AG09309 (cell line): ENCODE measurements at places on chromosomes 5 and 9.
A peak's percentile ranks its signal among the peaks of the same experiment; 100 is the strongest.

GRCh38 chr5:33675958-33676464, 215.8 kb downstream of the ADAMTS12 start:
- no peak for DNase-seq

DNA sequence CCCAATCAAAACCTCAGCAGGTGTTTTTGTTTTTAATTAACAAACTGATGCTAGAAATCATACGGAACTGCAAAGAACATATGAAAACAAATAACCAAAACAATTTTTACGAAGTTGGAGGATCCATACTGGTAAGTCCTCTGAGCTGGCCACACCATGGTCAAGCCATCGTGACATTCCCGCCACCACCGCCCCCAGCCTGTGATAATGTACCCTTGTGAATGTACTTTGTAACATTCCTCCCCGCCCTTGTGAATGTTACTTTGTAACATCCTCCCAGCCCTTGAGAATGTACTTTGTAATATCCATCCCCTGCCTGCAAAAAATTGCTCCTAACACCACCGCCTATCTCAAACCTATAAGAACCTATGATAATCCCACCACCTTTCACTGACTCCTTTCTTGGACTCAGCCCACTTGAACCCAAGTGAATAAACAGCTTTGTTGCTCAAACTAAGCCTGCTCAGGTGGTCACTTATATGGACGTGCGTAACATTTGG, 63.3 kb downstream of the RAPGEF6 start:
- DNase-seq = no peak

DNA sequence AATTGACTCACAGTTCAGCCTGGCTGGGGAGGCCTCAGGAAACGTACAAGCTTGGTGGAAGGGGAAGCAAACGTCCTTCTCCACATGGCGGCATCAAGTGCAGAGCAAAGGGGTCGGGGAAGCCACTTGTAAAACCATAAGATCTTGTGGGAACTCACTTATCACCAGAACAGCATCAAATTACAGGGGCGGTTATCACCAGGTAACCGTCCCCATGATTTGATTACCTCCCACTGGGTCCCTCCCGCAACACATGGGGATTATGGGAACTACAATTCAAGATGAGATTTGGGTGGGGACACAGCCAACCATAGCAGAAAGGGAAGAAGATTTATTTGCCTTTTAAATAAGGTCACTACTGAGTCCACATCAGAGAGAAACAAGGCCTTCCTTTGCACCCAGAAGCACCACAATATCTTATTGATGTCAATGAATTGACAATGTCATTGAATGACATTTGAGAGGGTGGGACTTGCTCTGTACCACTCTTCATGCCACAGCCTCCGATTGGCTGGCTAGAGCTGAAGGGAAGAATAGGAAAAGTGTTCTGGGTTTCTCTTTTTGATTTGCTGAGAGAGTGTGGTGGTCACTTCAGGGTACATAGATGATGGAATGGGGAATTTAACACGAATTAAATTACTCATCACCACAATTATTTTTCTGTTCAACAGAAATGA, 11.0 kb downstream of the SKP2 start:
- no peak for DNase-seq

DNA sequence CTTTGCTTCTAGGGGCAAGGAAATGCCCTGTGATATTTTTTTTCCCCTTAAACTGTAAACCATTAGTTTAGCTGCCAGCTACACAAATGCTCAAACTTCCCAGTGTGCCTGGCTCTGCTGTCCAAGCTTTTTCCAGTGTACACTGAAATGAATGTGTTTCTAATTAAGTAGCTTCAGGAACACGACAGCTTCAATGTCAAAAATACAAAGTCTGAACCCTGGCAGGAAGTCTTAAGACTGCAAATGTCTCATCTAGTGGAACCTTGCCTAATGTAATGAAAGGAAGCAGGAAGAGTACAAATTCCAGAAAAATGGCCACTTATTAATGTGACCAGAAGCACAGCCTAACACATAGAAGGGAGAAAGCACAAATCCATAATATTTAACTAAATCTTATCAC, 255.2 kb downstream of the CRB2 start:
- peak; percentile 39 for DNase-seq

GRCh38 chr5:143051244-143052058, 281.3 kb downstream of the ARHGAP26 start:
- DNase-seq = peak; percentile 84

DNA sequence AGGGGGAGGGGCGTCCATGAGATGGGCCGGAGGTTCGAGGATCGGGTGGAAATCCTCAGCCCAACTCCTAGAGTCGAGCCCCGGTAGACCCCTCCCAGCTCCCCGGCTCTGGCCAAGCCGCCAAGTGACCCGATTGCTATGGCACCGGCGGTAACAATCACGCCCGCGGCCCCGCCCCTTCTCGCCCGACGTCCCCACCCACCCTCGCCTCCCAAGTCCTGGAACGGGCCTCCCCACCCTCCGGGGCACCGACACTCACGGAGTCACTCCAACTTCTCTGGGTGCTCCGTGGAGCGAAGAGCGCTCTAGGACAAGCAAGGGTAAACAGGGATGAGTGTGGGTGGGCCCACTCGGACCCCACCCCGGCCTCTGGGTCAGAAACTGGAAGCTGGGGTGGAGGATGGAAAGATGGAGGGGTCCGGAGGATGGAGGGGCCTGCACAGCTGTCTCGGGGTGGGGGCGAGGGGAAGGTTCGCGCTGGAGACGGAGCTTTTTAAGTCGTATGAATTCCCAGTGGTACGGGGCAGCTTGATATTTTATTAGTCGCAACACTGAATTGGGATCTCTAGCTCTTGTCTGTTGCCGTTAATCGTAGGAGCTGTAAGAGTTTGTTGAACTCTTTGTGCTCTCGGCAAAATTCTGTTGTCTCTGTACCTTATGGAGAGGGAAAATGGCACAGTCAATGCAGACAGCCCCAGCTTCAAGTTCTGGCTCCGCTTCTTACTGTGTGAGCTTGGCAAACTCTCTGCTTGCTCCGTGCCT, at the start of gene SPACA9:
Gene SPACA9 (plus strand): TSS at position 204 of the 762 bp plus-strand sequence. CDS start 5,050 bp downstream, outside the sequence.
- no peak for DNase-seq

DNA sequence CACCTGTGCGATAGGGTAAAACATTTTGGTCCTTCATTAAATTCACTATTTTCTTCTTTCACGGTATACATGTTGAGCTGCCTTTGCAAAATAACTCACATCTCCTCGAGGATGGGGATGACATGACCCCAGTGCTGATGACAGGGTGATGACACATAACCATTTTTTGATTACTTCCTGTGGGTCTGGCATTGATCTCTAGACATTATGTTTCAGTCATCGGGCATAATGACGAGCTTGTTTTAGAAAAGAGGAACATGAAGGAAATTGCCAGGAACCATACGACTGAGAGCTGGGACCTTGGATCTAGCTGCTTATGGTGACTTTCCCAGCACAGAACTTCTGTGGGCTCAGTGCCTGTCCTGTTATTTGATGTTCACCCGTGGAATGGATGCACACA, 25.2 kb downstream of the COL5A1 start:
- no peak for DNase-seq
